Smooth muscle cell of bladder (primary cell): ENCODE measurements at places on chromosomes 2 and 18. TPM values are rescaled to one million over a fixed set of nuclear protein-coding genes. Genes with fewer than 3 reads are reported as not detected.

Gene WDSUB1
- 8.8 and 9.0 TPM in 2 replicates for total RNA-seq

Gene TRIM43
- not detected in 2 replicates for total RNA-seq

Gene FTCDNL1
- total RNA-seq, result 0.92 and 1.00 TPM in 2 replicates

Gene CCDC121
- total RNA-seq, result 1.3 TPM in 2 replicates

Gene CD8B2
- total RNA-seq, result not detected in 2 replicates
